ENCODE measurements at places on chromosomes 11 and 22.

- DNase-seq = no peak
Observed at GRCh38 chr22:17117890-17118289, 3.3 kb downstream of the TMEM121B start.

DNA sequence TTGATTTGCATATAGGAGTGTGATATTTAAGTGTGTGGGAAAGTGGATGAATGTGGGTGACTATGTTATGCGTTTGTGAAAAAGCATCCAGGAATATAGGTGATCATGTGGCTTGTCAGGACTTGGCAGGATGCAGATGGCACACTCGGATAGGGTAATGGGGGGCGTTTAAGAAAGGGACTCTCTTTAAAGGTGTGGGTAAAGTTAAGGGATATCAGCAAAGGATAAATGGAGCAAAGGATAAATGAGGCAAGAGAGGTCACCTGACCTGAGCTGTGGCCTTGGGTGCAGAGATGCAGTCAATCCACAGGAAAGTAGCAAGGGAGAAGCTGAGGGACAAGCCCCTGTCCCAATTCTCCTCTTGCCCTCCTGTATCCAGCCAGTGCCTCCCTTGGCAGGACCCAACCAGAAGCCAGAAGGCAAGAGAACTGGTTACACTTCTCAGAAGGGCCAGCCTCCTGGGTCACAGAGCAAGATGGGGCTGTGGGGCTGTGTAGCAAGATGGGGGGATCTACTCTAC is 47.5 kb upstream of the GRAMD1B start:
- DNase-seq = no peak

GRCh38 chr11:22161489-22161888 is 31.4 kb upstream of the ANO5 start:
- DNase-seq = no peak

DNA sequence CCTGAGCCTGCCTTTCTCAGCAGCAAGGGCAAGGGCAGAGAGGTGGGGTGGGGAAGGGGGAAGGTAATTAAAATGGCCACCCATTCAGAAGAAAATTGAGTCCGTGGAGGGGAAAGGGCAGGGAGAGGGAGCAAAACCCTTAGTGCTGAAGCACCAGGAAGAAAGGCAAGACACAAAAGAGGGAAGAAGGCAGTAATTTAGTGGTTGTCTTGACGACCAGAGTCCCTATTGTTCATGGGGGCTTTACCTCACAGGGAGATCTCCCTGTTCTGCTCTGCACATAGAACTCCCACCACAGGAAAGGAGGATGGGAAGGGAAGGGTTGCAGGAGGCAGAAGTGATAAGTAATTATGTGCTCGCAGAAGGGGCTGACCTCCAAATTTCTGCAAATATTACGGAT is 23.4 kb downstream of the SNX19 start:
- no peak for DNase-seq

- DNase-seq = peak; percentile 77
Observed at GRCh38 chr11:81869351-81870065, 864.2 kb downstream of the FAM181B start.

- no peak for DNase-seq
Observed at GRCh38 chr11:134643115-134644012, 231.3 kb upstream of the B3GAT1 start.

- DNase-seq = no peak
Observed at GRCh38 chr11:69283446-69283845, 10.5 kb upstream of the MYEOV start.

DNA sequence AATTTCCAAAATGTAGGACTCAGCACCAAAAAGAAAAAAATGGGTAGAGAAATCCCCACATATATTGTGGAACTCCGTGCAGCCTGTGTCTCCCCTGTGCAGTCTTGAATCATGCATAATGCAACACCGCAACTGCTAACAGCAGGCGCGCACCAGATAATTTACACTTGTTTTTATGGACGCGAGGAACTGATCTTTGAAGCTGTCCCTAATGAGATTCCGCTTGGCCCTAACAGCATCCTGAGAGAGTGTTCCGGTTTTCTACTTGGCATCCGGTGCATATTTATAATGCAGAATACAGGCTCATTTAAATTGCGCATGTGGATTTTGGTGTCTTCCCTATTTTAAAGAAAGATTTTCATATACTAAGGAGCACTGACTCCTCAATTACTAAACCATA is 21.1 kb downstream of the MPPED2 start:
- DNase-seq = no peak

DNA sequence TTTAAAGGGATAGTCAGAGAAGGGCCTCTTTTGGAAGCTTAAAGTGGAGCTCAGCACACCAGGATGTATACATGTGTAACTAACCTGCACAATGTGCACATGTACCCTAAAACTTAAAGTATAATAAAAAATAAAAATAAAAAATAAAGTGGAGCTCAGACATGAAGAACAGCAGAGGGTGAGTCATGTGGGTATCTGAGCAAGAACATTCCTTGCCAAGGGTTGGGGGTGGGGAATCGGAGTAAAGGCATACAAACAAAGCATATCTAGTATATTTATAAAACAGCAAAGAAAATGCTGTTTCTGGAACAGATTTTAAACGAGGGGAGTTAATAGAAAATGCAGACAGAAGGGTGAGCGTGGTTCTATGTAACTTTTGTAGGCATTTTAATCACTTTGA is 562.6 kb upstream of the ANO3 start:
- no peak for DNase-seq

GRCh38 chr11:115241899-115242298 is 262.3 kb downstream of the CADM1 start:
- DNase-seq = no peak

GRCh38 chr11:100930185-100930778 is 199.3 kb downstream of the PGR start:
- DNase-seq = no peak

DNA sequence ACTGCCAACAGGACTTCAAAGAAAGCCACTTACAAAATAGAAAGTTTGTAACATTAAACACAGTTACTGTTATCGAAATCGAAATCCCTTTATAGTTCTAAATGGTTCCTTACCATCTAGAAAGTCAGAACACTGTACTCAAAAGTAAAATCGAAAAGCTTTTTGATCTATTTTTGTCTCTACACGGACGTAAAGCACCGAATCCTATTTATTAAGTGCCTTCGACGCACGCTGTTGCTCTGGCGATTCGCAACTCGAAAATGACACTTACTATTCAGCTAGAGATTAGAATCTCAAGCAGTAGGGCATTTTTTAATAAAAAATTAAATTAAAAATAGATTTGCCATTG is 78.3 kb downstream of the LARGE1 start:
- DNase-seq = no peak

DNA sequence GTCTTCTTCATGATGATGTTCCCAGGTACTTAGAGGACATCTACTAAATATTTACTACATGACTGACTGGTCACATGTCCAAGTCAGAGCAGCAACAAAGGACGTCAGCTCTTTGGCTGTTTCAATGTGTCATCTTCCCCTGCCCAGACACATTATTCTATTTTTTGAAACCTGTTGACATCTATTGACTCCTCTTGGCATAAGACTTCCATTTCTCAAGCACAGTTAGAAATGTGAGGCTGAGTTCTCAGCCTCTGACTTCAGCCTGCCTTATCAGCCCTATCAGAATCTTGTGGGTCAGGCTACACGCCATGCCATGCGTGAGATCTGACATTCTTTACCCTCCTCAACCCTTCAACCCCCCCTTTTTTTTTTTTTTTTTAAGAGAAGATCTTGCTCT is 63.8 kb downstream of the SC5D start:
- no peak for DNase-seq

DNA sequence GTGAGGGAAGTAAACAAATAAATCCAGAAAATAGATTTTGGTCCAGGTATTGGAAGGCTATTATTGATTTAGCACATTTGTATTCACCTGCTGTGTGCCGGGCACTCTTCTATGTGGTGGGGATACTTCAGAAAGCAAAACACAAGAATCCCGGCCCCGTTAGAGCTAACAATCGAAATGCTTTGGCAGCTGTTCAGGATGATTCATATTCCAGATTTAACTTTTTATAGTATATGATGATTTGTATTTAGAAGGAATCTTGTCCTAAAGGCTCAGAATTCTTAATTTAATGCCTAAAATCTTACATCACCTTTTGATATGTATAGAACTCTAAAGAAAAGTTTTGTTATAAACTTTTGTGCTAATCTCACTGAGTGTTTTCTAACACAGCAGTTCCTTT is 28.0 kb downstream of the ZC3H12C start:
- no peak for DNase-seq

DNA sequence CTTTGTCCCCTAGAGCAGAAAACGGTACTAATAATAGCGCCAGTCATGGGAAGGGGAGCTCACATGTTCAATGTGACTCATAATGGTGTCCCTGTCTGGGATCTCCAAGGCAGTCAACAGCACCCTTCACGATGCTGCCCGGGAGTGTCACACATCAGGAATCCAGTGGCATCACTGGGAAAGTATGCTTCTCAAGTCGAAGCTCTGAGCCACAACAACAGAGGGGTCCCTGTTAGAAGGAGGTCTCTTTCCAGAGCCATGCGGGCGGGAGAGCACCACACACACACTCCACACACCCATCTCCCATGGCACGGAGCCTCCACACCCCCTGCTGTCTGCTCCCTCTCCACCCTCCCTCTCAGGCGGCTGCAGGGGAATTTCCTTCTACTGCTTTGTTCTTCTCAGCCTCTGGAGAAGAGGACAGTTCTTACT is 119.7 kb downstream of the ETS1 start:
- peak; percentile 55 for DNase-seq

- DNase-seq = no peak
Observed at GRCh38 chr11:129234978-129235377, 42.9 kb upstream of the ARHGAP32 start.

DNA sequence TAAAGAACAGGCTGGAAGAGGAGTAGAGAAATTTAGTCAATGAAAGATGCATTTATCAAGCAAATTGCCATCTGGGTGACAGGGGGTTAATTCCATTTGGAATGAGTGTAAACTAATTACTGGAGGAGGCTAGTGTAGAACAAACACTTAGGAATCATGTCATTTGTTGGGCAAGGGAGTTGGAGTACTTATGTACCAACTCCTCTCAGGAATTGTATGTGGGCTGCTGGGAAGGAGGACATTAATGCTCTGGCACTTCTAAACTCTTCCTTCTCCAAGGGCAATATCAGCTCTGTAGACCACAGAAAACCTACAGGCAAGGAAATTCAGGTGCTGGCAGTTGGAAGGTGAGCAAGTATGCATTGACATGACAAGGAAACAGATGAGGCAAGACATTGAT is 141.0 kb downstream of the MSANTD4 start:
- DNase-seq = no peak

- DNase-seq = no peak
Observed at GRCh38 chr11:120073196-120073595, 64.7 kb downstream of the TRIM29 start.

DNA sequence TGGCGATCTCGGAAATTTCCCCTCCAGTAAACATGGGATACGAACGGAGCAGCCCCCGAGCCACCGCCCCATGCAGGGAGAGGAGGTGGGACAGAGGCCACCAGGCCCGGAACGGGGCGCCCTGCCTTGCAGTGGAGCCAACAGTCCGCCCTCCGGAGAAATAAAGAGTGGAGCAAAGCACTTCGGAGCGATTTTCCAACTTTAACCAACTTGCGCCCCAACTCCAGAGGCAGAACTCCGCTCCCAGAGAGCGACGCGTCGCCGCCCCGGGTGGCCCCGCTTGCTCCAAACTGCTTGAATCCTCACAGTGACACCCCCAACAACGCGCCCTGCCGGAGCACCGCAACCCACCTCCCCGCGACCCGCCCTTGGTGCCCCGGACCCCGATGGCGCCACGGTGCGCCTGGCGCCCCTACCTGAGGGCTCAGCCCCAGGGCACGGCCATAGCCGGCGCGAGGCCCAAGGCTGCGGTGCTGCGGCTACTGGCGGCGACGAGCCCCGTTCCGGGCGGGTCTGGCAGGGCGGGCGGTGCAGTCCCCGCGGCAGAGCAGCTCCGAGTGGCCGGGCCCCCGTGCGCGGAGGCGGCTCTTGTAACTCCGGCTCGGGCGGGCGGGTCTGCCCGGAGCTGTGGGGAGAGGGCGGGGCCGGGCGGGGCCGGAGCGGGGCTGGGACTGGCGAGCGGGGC is at the start of gene AHNAK:
AHNAK (minus strand) TSS at position 563 of the 685 bp plus-strand sequence. CDS start 10,708 bp downstream, outside the sequence.
- DNase-seq = peak; percentile 55

GRCh38 chr22:47610281-47610680 is 847.8 kb downstream of the TBC1D22A start:
- DNase-seq = no peak

DNA sequence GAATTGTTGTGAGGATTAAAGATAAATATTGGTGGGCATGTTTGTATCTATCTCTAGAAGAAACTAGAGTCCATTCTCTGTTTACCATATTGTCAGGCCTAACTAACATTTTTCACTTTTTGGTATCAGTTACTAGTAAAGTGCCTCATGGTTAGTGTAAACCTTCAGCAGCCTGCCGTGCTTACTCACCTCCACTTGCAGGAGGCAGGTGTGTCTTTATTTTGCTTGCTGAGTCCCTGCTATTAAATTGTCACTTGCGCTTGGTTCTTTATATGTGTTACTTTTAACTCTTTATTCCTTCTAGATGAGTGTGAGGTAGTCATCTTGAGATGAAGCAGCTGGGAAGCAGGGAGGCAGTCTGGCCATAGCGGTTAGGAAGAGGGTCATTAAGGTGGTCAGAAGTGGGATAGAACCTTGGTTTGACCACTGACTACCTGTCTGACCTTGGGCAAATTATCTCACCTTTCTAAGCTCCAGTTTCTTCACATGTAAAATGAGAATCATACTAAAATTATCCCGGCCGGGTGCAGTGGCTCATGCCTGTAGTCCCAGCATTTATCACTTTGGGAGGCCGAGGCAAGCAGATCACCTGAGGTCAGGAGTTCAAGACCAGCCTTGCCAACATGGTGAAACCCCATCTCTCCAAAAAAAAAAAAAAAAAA is 21.2 kb downstream of the PPP6R3 start:
- DNase-seq = no peak

DNA sequence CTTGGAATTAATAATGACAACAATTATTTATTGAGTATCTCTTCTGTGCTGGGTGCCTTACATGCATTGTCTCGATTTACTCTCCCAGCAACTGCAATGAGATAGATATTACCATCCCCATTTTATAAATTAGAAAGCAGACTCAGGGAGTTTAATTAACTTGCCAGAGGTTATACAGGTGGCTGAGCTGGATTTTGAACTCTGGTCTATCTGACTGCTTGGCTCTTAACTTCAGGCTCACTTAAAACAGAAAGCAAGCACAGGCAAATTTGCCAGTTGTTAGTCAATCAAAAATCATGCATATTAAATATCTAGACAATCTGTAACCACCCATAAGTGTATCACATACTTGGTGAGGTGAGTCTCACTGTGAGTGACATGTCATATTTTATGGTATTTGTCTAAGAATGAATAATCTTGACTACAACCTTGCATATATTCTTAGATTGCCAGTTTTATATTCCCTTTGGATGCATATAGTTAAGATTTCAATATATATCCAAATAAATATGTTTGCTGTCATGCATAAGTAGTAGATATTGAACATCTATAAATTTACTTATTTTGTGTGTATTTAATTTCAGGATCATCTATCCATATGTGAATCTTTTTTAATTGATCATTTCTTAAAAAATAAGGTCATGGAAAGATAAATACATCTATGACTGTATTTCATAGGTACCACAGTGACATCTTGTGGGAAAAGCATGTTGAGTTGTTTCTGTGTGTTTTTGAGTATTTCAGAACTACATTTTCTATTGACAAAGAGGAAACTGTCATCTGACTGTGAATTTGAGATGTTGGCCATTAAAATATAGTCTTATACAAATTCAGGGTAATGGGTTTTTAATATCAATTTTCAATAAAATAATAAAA is 112.0 kb upstream of the ARHGAP42 start:
- no peak for DNase-seq

- DNase-seq = no peak
Observed at GRCh38 chr11:76822406-76822805, 38.3 kb upstream of the ACER3 start.

GRCh38 chr22:24460418-24461089 is 33.2 kb downstream of the ADORA2A start:
- no peak for DNase-seq

GRCh38 chr11:116310226-116310625 is 462.6 kb downstream of the BUD13 start:
- DNase-seq = no peak

Data from T follicular helper cell (primary cell).